SHP77 treated with DMSO at 0.1 percent for 48 hours (cell line): ENCODE measurements at places on chromosomes 1 and 21.

- no peak for DNase-seq
Observed at GRCh38 chr1:18886003-18886335, 16.4 kb downstream of the ALDH4A1 start.

DNA sequence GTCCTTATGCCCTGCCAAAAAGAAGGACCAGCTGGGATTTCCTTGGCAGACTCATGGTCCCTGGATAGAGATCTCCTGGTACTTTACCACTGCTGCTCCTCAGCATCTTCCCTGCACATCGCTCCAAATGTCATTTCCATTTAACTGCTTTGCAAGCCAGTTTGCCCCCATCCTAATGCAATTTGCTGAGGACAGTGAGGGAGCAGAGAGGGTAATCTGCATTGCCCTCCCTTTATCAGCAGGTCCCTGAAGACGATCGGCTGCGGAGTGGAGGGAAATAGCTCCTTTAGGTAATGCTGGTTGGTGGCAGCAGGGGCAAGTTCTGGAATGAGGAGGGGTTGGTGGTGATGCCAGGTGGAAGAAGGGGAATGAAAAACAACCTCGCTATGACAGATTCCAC lies 2.7 kb downstream of the PLXNA2 start:
- no peak for DNase-seq

DNA sequence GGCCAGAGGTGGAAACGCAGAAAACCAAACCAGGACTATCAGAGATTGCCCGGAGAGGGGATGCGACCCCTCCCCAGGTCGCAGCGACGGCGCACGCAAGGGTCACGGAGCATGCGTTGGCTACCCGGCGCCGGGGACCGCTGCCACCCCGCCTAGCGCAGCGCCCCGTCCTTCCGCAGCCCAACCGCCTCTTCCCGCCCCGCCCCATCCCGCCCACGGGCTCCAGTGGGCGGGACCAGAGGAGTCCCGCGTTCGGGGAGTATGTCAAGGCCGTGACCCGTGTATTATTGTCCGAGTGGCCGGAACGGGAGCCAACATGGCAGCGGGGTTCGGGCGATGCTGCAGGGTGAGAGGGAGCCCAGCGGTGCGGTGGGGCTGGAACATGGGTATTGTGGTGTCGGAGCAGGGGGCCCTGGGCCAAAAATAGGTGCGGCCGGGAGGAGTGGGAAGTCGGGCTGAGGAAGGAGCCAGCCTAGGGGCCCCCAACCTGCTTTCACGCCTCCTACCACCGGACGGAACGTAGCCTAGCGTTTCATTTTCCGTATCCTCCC lies at the start of gene ACADM:
Gene ACADM, plus strand, starts transcription at position 238 of the 551 bp plus-strand sequence. Its CDS starts 79 bp downstream, at position 317.
- peak; percentile 75 for DNase-seq

DNA sequence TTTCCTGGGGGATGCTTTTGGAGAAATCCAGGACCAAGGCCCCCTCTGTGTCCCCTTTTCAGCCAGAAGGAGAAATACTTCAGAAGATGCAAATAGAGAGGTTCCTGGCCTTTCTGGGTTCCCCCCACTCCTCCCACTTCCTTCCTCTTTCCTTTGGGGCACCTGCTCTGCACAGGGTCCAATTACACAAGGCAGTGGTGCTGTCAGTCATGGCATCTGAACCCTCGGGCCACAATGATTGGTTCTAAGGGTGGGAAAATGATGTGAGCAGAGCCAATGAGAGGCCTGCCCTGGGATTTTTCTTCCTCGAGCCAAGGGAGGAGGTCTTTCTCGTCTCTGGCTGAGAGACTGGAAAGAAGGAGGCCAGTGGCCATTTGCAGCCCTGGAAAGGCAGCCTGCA lies 282.2 kb downstream of the NPHP4 start:
- no peak for DNase-seq

GRCh38 chr1:119871881-119872280 lies 24.4 kb downstream of the ADAM30 start:
- no peak for DNase-seq

GRCh38 chr1:183817576-183818288 lies 12.8 kb downstream of the RGL1 start:
- DNase-seq, result no peak

GRCh38 chr1:160087118-160087662 lies 5.9 kb downstream of the KCNJ9 start:
- no peak for DNase-seq

DNA sequence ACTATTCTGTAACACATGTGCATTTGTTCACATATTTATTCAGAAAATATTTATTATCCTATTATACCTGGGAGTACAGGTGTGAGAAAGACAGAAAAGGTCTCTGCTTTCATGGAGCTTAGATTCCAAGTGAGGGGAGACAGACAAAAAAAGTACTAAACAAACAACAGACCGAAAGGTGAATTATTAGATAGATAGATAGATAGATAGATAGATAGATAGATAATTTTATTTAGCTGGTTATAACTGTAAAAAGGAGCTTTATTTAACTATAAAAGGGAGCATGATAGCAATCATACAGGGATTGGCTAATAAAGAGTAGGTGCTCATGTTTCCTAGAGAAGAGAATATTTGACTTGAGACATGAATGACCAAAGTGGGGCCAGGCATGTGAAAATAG lies 119.4 kb downstream of the TNFSF18 start:
- DNase-seq, result no peak

DNA sequence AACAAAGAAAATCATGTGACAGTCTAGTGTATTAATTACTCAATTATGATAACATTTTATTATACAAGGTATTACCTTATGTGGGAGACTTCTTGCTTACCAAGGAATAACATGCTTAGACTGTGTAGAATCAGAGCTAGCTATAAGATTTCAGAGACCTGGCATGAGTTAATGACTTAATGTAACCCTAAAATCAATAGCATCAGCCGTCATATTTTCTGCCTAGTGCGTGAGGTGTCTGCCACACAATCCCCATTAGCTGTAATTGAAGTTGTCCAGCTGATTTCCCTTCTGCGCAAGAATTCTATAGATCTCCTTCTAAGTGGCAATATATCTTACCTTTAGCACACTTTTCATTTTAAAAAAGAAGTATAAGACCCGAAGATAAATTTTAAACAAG lies 28.8 kb downstream of the CHODL start:
- DNase-seq, result no peak

DNA sequence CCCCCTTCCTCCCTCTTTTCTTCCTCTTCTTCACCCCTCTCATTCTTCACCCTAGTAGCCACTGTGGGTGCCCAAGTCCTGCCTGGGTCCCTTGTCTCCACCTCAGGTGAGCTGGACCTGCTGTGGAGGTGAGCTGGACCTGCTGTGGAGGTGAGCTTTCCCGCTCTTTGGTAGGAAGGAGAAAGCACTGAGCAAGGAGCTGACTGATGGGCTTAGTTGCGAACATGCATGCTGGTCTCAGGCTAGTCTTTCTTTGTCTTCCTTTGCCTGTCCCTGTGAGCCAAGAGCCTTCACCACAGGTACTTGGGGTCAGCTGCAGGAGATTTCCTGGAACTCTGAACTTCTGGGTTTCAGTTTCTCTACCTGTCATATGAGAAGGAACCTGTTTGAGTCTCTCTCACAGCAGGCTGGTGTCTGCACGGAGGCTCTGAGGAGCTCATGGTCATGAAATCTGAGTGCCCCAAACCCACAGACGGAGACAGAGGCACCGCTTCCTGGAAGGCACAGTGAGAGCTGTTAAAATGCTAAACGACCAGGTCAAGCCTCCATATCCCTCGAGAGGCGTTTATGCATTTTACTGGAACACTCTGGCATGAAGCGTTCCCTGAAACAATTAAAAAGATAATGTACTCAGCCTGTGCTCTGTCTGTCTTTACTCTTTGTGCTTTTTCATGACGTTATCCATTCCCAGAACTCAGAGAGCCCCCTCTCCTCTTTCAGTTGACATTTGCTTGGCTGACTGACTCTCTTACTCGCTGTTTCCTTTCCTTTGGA lies 69.5 kb downstream of the RHOU start:
- no peak for DNase-seq

DNA sequence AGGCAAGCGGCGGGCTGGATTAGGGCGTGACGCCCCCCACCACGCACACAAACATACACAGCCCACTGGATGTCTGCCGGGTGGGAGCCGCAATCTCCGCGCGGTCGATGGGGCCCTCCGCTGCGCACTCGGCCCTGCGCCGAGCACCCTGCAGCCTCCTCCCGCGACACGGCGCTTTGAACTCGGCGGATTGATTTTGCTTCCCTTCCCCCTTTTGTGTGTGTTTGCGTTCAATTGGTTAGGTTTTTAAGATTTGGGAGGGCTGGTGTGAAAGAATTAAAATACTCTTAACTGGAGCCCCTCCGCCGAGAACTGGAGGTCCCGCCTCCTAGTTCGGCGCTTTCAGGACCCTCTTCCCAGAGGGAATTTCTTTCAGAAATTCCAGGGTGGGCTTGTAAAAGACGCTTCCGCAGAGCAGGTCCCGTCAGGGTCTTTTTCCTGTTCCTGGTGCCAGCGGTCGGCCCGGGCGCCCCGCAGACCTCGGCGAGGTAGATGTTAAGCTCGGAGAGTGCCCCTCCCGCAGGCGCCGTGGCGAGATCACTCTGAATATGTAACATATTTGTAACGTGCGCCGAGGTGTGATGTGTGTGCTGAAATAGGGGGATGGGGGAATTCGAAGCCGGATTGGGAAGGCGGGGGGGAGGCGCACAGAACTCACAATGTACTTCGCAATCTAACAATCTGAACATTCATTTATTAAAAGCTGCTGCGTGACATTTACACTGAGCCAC lies 8.0 kb upstream of the BARHL2 start:
- no peak for DNase-seq

GRCh38 chr1:227944090-227944930 lies 3.4 kb downstream of the WNT9A start:
- DNase-seq, result no peak
